Esophagus squamous epithelium (tissue), 5 donors: ENCODE measurements at places on chromosomes 6 and 20. TPM values are rescaled to one million over a fixed set of nuclear protein-coding genes. Genes with fewer than 3 reads are reported as not detected.

The KCNQ5 gene
- 0.57 TPM for total RNA-seq

The LPIN3 gene
- total RNA-seq, result 29.6 TPM

The HTR1E gene
- total RNA-seq, result not detected

The C20orf202 gene
- not detected for total RNA-seq

DNA sequence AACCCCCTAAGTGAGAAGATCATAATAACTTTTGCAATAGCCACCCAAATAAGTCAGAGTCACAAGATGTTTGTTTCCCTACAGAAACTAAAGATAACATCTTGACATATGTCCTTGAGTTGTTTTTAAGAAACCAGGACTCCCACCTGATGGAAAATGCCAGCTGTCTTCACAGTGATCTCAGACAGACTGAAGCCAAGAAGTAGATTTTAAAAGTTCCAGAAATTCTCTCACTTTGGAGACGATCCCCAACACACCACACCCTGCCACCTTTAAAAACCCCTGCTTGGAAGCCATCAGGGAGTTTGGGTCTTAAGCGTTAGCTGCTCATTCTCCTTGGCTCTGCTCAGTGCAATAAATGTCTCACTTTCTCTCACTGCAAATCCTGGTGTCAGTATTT lies 63.0 kb downstream of the GPR6 start:
- no peak for DNase-seq
- H3K4me3 ChIP-seq, result no peak overlapping the region
- no peaks in the 10 kb centered on the region for H3K27me3 ChIP-seq
- H3K36me3 ChIP-seq, result no peaks in the 10 kb centered on the region

GRCh38 chr20:48807051-48807450 lies 20.7 kb downstream of the PREX1 start:
- no peaks in the 10 kb centered on the region for H3K27me3 ChIP-seq
- no peaks in the 10 kb centered on the region for H3K4me1 ChIP-seq
- no peak overlapping the region for H3K4me3 ChIP-seq
- H3K27ac ChIP-seq, result no peak overlapping the region
- H3K36me3 ChIP-seq, result no peaks in the 10 kb centered on the region

DNA sequence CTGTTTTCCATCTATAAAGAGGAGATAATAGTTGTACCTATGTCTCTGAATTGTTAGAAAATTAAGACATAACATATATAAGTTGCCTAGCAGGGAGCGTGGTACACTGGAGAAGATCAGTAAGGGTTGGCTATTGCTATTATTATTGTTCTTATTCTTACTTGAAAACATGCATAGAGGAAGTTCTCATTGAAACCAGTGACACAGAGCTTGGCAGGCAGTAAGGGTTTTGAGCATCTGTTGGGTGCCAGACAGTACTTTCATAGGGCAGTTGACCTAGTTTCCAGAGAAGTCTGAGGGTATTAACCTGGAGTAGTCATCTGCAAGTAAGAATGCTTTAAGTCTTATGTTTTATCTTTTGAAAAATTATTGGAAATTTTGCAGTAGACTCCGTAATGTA lies 13.3 kb upstream of the SGK1 start:
- no peaks in the 10 kb centered on the region for H3K27me3 ChIP-seq
- DNase-seq, result no peak
- no peak overlapping the region for H3K4me3 ChIP-seq
- H3K4me1 ChIP-seq, result no peaks in the 10 kb centered on the region
- no peak overlapping the region for H3K27ac ChIP-seq

DNA sequence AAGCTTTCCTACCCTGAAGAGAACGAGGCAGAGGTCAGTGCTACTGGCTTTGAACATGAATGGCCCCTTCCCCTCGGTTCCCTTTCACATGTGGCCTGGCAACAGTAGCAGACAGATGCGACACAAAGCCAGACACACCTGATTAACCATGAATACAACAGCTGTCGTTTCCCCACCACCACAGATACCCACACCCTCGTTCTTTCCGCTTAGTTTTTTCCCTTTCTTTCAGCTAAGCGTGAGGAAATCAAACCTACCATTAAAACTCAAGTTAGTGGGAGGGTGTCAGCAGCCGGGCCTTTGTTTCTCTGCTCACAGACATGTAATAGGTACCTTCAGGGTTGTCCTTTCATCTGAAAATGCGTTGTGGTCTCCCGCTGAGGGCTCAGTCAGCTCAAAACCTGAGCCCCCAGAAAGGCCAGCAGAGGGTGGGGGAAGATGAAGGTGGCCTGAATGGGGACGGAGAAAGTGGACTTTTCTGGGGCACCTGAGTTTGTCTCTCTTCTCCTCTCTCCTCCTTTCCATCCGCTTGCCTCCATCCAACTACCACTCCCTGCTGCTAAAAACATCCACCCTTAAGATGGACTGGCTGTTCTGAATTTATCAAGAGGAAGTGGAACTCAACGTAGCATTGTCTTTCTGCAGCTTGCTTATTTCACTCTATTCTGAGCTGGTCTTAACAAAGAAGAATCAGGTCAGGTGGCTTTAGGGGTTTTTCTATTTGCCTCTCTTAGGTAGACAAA lies 516.6 kb upstream of the JARID2 start:
- no peaks in the 10 kb centered on the region for H3K36me3 ChIP-seq
- H3K27ac ChIP-seq, result peak overlapping the region; percentile 66
- no peaks in the 10 kb centered on the region for H3K27me3 ChIP-seq
- no peak for DNase-seq

DNA sequence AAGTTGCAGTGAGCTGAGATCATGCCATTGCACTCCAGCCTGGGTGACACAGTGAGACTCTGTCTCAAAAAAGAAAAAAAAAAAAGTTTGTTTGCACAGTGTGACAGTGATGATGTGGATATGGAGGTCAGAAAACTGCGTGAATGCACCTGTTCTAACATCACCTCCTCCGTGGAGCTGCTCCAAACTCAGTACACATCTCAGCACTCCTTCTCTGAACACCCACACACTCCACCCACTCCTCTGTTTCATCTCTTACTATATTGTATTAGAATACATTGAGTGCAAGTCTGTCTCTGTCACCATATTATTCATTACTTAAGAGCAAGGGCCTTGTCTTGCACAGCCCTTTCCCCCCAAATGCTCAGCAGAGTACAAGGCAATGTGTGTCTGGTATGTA lies 51.5 kb upstream of the ENPP4 start:
- no peaks in the 10 kb centered on the region for H3K36me3 ChIP-seq
- no peaks in the 10 kb centered on the region for H3K4me1 ChIP-seq
- no peak overlapping the region for H3K4me3 ChIP-seq
- H3K27me3 ChIP-seq, result no peaks in the 10 kb centered on the region
- no peak overlapping the region for H3K27ac ChIP-seq
- no peak for DNase-seq

GRCh38 chr20:43295781-43296180 lies 106.1 kb upstream of the PTPRT start:
- DNase-seq, result no peak
- H3K27ac ChIP-seq, result no peak overlapping the region
- H3K36me3 ChIP-seq, result no peaks in the 10 kb centered on the region
- H3K27me3 ChIP-seq, result no peaks in the 10 kb centered on the region
- H3K4me3 ChIP-seq, result no peak overlapping the region

DNA sequence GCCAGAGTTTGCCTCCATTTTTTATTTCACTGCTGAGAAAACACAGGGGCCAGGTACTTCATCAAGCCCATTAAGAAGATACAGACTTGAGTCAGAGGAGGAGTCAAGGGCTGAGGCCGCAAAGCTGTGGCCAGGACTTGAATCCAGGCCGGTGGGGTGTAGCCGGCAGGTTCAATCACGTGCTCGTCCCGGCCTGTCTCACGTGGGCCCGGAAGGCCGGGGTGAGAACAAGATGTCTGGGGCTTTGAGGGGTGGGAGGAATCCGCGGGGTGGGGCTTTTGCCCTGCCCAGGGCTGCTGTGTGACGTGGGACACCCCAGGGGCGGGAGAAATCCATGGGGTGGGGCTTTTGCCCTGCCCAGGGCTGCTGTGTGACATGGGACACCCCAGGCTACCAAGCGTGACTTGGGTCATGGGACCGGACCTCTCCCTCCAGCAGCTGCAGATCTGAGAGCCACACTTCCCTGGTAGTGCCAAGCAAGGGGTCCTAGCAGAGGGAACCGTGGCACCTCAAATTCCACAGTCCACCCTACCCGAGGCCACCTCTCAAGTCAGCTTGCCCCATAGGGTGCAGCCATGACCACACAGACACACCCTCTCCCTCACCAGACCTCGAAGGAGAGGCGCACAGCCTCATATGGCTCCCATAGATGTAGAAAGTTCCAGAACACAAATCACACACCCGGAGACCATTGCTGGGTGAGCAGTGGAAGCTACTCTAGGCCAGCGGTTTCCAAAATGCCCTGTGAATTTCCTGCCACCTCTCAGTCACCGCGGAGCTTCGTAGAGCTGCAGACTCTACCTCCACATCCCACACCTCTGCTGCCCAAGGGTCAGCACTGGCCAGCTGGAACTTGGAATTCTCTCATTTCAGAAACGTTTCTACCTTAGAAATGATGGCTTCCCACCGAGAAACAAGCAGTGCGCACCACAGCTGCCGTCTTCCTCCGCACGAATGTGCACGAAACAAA lies 156.1 kb downstream of the DLL1 start:
- H3K27me3 ChIP-seq, result no peaks in the 10 kb centered on the region
- H3K4me3 ChIP-seq, result no peak overlapping the region
- H3K27ac ChIP-seq, result no peak overlapping the region
- DNase-seq, result no peak
- H3K36me3 ChIP-seq, result no peaks in the 10 kb centered on the region

DNA sequence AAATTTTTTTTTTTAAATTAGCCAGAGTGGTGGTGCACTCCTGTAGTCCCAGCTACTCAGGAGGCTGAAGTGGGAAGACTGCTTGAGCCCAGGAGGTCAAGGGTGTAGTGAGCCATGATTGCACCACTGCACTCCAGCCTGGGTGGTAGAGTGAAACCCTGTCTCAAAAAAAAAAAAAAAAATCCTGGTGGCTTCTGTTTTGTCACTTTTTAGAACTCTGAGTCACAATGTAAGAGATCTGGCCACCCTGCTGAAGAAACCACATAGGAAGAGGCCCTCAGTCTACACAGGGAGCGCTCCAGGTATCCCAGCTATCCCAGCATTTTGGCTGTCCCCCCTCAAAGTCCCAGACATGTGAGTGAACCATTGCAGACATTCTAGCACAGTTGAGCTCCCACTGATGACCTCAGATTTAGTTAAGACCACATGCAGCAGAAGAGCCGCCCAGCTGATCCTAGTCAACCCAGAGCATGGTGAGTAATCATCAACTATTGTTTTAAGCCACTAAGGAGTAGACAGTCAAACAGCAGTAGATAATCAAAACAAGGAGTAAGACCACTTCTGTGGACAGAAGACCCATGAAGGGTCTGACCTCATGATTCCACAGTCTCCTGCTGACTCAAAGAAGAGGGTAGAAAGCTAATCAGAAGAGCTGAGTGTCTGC lies 12.7 kb upstream of the ARFGEF2 start:
- no peaks in the 10 kb centered on the region for H3K27me3 ChIP-seq
- H3K36me3 ChIP-seq, result no peaks in the 10 kb centered on the region
- H3K4me3 ChIP-seq, result no peak overlapping the region
- DNase-seq, result no peak
